ENCODE measurements at places on chromosomes 7 and 10.

DNA sequence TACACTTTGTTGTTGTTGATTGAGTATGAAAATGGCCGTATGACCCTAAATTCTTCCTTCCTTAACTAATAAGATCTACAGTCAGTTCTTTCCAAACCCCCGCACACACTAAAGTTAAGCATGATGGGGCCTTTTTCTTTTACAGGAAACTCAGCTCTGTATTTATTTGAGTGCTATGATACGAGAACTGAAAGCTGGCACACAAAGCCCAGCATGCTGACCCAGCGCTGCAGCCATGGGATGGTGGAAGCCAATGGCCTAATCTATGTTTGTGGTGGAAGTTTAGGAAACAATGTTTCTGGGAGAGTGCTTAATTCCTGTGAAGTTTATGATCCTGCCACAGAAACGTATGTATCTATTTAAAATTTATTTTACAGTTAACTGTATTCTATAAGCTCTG lies 14.2 kb upstream of the NUP42 start:
- DNase-seq, result no peak

GRCh38 chr10:132607491-132607890 lies 69.9 kb downstream of the INPP5A start:
- DNase-seq, result no peak

DNA sequence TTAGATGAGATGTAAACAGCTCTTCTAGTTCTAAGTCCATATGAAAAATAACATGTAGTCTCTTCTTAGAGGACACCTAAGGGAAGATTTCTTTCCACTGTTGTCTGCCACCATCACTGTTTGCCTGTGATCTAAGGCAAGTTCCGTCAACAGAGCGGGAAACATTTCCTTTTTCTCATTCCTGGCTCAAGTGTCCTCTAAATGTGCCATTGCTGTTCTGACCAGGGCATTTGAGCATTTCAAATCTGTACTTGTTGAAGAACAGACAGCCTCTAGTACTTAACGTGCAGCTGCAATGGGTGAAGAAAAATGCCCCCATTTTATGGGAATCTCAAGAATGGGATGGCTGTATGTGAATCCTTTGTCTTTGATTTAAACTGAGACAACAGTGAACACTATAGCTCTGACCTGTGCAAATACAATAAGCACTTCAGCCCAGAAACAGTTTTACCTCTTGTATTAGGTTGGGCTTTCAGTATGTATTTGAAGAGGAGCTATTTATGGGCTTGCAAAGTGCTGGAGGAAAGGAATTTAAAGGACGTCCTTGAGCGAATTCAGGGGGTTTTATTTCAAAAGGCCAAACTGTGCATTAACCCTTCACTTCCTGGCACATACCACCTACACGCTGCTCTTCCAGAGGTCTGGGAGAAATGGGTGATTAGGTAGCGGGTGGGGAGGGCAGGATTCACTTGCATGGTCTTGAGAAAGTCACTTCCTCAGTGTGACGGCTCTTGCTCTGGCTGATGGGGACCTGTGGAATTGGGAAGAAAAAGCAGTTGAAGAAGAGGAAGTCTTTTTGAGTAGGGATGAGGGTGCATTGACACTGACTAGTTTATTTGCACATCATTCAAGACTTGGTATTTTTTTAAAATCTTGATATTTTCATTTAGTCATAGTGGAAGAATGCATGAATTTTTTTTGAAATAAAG lies 66.1 kb downstream of the THNSL1 start:
- DNase-seq, result no peak

DNA sequence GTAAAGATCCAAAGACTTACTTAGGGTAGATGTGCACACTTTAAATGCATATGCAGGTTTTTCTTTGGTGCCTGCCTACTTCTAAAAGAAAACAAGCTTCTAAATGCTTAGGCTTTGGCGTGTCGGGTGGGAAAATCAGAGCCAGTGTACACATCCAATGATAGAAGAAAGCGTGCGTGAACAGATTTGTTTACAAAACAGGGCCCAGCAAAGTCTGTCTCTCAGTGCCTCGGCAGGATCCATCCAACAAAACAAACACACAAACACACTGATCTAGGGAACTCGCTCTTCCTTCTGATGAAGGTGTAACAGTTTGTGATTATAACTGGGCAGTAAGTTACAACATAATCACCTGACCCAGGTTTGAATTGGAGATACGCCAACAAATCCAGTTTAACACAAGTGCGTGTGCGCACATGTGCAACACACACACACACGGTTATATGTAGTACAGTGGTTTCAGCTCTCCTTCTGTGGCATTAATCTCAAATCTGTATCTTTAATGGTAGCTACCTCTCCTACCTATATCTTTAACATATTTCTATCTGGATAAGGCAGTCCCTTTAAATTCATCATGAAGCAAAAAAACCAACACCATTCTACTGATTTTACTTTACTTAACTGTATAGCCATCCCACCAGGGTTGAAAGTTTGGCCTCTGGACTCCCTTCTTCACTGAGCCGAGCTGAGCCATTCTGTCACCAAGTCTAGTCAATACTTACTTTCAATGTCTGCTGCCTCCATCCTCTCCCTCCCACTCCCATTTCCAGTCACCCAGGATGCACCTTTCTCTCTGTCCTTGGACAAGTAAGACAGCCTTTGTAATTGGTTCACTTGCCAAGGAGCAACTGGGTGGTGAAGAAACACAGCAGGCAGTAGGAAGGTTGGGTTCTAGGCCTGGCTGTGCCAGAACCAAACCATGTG lies 184.4 kb upstream of the KLF14 start:
- no peak for DNase-seq

GRCh38 chr7:100545360-100546128 lies 6.5 kb downstream of the AGFG2 start:
- no peak for DNase-seq

- DNase-seq, result no peak
These were observed 233.1 kb upstream of the TCF7L2 start for GRCh38 chr10:112716924-112717413.

DNA sequence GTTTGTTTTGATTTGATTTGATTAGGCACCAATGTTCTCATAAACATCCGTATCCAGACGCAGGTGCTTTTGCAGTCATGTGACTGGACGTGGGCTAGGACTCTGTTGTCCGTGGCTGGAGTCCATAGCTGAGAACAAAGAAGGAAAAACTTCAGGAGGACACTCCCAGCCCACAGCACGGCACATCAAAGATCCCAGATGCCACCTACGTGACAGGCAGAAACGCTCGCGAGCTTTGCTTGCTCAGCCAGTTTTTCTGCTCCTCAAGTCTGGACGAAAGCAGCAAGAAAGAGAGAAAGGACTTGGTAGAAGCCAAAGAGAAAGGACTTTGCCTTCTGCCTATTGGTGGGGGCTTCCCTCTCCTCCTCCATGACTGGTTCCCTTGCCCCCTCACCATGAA lies 6.9 kb upstream of the ZKSCAN1 start:
- DNase-seq, result no peak

- no peak for DNase-seq
These were observed 32.7 kb downstream of the RBM28 start for GRCh38 chr7:128311013-128311412.

Data from stimulated activated naive CD4-positive, alpha-beta T cell (primary cell).